ENCODE measurements at places on chromosomes 3 and 15.

DNA sequence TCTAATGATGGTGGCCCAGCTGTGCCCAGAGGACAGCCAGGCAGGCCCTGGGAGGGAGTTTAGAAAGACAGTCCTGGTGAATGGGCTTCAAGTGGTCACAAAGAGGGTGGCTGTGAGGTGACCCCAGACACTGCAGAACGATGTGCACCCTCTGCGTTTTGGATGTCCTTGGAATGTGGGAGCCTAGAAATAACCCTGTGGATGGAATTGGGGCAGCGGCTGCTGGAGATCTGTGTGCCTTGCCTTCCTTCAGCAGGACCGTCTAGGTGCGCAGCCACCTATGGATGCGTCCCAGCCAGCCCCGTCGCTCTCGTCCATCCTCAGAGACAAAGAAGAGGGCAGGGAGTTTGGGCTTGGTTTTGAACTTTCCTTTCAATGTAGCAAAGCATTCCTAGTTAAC lies 46.5 kb downstream of the KLHL25 start:
- DNase-seq = no peak

DNA sequence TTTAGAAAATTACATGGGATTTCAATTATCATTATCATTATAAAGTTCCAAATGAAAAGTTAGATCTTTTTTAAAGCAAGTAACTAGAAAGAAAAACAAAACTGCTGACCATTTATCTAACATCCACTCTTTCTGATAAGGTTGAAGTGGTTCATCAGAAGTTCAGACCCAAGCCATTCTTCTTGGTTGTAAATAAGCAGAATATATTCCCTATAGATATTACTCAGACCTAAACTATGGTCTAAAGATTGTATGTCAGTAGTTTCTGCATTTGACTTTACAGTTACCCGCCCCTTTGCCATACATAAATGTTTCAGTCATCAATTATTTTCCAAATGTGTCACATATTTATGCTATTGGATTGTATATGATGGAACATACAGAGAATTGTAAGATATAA lies 136.7 kb downstream of the PLOD2 start:
- no peak for DNase-seq

GRCh38 chr3:142852009-142852408 lies 36.9 kb downstream of the PCOLCE2 start:
- DNase-seq = no peak

DNA sequence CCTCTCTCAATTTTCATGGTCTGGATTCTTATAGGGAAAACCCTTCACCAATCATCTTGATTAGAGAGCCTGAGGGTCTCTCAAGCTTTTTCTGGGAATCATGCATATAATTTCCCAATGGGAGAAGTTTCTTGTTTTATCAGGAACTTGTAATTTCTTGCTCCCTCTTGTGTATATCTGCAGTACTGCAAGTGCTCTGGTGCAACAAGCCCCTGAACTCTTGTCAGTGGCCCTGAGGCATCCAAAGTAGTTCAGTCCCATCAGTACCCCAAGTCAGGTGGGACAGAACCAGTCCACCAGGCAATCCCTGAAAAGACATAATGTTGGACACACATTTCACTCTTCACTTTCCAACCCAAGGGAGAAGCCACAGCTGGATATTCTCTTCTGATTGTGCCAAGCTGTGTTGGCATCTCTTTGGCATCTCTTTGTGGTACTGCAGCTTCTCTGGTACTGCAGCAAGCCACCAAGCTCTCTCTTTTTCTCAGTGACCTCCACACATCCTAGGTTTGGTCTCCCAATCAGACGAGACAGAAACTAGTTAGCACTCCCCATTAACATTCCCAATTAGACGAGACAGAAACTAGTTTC lies 214.5 kb downstream of the ZIC4 start:
- DNase-seq = peak; percentile 36

DNA sequence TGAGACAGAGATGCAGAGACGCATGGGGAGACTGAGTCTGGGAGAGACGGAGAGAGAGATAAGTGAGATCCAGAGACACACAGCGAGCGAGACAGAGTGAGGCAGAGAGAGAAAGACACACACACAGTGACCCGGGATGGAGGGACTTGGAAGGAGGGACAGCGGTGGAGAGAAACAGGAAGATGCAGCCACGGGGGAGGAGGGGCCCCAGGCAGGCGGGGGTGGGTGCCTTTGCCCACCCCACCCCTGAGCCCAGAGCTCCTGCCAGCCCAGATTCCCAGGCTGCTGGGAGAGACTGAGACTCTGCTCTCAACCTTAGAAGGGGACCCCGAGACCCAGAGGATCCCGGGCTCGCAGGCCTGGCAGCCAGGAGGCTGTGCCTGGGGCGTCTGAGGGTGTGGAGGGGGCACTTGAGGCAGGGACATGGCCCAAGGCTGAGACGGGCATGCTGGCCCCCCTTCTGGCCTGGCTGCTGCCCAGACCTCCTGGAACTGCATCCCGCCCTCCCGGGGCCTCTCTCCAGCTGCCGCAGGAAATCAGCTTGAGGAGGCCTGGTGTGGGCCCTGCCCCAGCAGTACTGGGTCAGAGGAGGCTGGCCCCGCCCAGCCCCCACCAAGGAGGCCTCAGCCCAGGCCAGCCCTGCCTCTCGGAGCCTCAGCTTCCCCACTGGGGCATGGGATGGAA lies 18.1 kb downstream of the H1-8 start:
- DNase-seq = no peak

DNA sequence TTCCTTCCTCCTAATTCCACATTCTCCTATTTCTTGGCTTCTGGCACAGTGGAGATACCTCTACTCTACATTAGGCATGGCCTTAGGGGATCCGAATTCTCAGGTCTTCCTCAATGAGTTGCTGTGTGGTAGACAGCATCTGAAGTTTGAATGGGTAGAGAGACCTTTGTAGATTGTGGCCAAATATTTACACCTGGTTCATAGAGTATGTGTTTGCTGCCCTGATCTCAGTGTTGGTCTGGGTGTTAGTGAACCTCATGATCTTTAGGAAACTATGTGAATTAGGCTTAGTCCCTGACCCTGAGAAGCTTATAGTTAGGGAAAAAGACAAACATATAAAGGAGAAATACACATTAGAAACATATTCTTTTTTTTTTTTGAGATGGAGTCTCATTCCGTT lies 75.8 kb downstream of the LPP start:
- no peak for DNase-seq

- DNase-seq = no peak
Observed at GRCh38 chr3:83913381-83913780, 1045.4 kb upstream of the CADM2 start.

- no peak for DNase-seq
Observed at GRCh38 chr15:48433226-48433886, 102.1 kb downstream of the DUT start.

DNA sequence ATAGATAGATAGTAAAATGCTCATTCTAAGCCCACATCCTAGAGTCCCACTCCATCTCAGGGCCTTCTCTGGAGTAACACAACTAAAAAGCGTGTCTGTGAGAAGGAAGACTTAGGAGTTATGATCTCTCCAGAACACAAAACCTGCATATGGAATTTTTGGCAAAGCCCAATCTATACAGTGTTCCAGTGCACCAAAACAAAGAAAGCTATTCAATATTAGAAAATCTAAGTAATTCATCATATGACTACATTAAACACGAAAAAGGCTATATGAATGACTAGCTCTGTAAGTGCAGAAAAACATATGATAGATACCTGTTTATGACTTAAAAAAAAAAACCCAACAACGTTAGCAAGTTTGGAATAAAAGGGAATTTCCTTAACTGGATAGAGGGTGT lies 27.7 kb downstream of the MTMR10 start:
- DNase-seq = no peak

GRCh38 chr3:63167113-63167512 lies 111.0 kb upstream of the SYNPR start:
- no peak for DNase-seq

- DNase-seq = no peak
Observed at GRCh38 chr3:119409844-119410243, 53.6 kb downstream of the TMEM39A start.

- DNase-seq = no peak
Observed at GRCh38 chr3:23201154-23201838, 1.8 kb upstream of the UBE2E2 start.

- no peak for DNase-seq
Observed at GRCh38 chr3:32452009-32452408, 50.6 kb downstream of the CMTM6 start.

DNA sequence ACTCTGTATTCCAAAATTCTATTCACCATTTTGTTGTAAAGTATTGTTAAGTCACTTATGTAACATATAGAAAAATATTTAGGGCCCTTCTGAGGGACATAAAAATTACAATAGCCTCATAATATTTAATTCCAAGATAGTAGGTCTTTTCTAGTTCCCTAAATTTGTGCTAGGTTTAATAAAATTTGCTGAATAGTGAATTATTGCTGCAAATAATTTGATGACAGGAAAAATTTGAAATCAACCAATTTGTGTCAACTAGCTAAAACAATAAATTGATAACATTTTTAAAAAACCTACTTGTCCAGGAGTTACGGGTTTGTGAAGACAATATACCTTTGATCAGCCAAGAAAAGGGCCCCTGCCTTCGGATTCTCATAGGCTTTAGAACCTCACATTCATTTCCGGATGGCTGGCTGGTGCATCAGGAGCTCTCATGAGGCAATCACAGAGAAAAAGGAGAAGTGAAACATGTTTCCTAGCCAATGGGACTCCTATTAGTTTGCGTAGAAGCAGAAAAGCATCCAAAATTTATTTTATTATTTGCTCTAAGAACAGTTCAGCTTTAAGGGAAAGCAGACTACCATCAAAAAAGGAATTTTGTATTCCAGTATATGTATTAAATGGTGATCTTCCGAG lies 177.2 kb downstream of the LRRC3B start:
- DNase-seq = no peak

DNA sequence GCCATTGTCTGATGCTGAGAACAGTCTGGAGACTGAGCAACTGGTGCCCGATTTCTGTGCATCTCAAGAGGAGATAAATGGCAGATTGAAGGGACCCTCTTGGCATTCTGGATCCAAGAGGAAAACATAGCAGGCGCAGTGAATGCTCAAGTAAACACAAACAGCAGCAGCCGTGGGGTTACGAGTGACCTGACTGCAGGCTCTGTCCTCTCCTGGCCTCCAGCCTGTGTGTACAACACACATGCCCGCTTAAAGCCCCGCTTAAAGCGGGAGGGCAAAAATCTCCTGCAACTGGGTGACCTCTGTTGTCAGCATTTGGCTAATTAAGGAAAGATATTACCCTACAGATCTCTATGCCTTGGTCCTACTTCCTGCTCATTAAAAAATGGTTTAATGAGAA lies 120.5 kb downstream of the GREM1 start:
- DNase-seq = no peak

All from HL-60 (cell line).